ENCODE measurements at places on chromosomes 16 and 17.

DNA sequence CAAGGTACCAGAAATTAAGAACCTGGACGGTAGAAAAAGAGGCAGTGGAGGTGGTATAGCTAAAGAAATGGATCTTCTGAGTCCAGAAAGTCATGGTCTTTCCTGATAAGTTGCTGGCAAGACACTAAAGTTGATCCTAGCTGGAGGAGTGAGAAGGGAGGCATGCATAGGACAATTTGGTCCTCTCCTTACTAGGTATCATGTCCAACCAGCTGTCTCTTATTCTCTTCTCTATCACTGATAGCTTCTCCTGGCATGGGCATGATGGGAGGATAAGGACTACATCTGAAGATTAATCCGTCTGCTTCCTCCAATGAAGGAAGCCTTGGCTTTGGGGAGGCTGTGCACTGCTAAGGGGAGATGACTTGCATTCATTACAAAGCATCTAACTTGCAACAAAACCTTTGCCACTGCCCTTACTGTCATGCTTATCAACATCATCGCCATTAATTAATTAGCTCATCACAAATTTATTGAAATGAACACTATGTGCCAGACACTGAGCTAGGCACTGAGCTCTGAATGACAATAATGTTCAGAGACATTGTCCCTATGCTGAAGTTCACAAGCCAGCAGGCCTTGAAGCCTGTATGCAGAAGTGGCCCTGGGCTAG lies 3.1 kb upstream of the FAM117A start:
- DNase-seq, result no peak

DNA sequence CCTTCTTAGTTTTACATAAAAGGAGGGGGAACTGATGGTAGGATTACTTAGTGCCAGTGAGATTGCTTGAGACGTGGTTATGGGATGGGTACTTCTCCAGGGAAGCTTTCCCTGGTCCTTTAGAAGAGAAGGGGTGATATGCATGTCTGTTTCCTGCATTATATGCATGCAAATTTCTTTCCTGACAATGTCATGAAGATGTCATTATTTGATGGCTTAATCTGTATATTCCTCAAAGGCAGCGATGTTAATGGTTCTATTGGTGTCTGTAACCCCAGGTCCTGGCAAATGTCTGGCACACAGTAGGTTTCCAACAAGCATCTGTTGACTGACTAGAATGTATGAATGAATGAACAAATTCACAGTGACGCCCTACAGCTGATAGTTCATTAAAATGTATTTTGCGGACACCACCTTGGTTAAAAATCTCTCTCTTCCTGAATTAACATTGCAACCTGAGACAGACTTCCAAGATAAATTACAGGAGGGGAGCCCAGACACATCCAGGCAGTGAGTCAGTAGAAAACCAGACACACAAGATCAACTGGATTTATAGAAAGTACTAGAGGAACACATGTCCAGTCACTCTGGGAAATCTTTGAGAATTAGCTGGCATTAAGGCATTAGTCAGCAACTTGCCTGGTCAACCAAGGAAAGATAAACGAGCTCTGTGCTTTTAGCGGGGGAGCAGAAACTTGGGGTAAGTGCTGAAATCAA lies 293.4 kb downstream of the XYLT1 start:
- DNase-seq, result no peak

DNA sequence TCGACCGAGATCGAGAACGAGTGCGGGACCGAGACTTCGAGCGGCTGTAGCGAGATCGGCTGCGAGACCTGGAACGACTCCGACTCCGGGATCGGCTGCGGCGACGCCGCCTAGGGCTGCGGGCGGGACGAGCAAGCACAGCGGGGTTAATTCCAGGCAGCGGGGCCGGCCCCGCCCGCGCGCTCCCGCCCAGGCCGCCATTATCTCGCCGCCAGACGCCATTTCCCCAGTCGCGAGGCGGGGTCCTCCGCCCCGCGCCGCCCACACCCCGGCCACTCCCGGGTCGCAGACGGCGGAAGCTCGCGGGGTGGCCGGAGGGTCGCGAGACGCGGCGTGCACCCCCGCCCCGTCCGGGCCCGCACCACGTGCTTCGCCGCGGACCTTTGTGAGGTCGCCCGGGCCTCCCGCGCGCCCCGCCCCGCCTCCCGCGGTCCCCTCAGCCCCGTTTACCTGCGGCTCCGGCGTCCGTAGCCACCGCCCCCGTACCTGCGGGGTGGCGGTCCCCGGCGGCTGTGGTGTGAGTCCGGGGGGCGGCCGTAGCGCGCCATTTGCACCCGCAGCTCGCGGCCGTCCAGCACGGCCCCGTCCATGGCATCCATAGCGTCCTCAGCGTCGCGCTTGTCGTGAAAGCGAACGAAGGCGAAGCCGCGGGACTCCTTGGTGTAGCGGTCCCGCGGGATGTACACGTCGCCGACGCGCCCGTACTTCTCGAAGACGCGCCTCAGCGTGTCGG lies 616 bp downstream of the SRSF2 start:
- no peak for DNase-seq

- no peak for DNase-seq
Measured at GRCh38 chr17:40694584-40694983, 9.0 kb downstream of the KRT24 start.

DNA sequence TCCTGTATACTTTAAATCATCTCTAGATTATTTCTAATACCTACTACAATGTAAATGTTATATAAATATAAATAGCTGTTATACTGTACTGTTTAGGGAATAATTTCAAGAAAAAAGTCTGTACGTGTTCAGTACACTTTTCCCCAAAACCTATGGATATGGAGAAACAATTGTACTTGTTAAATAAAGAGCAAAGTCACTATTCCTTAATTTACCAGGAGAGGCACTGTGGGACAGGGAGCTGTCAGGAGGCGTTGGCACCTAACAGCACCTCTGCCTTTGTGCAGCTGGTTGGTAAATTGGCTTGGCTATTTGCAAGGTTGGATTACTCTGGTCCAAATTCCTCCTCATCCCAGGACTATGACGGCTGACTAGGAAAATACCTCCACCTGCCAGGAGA lies 28.0 kb downstream of the CRHR1 start:
- no peak for DNase-seq

DNA sequence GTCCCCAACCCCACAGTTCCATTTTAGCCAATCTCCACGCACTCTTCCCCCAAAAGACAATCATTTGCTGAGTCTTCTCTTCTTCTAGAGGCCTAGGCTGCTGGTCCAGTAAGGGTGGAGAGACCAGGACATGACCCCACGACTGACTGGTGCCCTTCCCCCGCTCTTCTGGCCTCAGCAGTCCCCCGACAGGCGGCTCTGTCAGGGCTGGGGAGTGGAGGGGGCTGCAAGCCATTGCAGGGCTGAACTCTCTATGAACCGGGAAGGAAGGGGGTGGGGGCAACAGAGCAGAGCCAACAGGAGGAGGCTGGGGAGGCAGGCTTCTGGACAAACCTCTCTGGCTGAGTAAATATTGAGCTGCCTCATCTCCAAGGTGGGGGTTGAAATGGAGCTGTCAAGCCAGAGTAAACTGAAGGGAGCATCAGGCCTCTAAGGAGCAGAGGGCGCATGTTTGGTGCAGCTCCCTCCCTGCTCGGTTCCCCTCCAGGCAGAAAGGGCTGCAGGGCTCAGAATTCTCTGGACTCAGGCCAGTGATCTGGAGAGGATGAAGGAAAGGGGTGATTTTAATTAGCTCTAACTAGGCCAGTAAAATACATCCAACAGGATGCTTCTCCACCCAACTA lies 8.7 kb downstream of the HOXB1 start:
- DNase-seq, result no peak
